ENCODE measurements at places on chromosomes 2 and 18.

DNA sequence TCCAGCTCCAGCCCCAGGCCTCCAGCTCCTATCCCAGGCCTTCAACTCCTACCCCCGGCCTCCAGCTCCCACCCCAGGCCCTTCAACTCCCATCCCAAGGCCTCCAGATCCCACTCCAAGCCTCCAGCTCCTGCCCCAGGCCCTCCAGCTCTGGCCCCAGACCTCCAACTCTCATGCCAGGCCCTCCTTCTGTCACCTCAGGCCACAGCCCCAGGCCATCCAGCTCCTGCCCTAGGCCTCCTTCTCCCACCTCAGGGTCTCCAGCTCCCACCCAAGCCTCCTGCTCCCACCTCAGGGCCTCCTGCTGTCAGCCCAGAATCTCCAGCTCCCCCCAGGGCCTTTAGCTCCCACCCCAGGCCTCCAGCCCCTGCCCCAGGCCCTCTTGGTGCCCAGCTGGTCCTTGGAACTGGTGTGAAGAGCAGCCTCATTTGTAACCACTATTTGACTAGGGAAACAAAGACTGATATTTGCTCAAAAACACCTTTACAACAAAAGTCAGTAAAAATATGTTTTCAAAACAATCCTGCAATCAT, 67.8 kb upstream of the SALL3 start:
- DNase-seq = no peak

DNA sequence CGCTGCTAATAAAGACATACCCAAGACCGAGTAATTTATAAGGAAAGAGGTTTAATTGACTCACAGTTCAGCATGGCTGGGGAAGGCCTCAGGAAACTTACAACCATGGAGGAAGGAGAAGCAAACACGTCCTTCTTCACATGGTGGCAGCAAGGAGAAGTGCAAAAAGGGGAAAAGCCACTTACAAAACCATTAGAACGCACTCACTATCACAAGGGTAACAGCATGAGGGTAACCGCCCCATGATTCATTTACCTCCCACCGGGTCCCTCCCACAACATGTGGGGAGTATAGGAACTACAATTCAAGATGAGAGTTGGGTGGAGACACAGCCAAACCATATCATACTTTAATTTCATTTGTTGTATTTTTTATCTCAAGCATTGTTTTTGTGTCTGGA, 67.5 kb downstream of the ATP9B start:
- no peak for DNase-seq

DNA sequence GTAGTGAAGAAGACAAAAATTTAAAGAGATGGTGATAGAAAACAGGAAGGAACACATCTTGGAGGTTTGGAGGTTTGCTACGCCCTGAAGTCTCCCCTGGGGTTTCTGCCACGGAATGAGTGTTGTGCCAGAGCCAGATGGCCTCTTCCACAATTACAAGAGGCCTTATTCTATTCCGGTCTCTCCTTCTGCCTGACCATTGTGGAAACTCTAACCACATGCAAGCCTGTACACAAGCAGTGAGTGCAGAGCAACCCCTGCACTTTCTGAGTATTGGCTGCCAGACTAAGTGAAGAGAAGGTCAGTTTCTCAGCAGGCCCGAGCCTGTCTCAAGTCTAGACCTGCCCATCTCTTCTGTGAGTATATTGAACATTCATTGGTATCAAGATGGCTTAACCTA, 22.7 kb upstream of the MYO1B start:
- DNase-seq = no peak

- DNase-seq = no peak
Measured at GRCh38 chr2:34991508-34992274, 1363.9 kb upstream of the CRIM1 start.

DNA sequence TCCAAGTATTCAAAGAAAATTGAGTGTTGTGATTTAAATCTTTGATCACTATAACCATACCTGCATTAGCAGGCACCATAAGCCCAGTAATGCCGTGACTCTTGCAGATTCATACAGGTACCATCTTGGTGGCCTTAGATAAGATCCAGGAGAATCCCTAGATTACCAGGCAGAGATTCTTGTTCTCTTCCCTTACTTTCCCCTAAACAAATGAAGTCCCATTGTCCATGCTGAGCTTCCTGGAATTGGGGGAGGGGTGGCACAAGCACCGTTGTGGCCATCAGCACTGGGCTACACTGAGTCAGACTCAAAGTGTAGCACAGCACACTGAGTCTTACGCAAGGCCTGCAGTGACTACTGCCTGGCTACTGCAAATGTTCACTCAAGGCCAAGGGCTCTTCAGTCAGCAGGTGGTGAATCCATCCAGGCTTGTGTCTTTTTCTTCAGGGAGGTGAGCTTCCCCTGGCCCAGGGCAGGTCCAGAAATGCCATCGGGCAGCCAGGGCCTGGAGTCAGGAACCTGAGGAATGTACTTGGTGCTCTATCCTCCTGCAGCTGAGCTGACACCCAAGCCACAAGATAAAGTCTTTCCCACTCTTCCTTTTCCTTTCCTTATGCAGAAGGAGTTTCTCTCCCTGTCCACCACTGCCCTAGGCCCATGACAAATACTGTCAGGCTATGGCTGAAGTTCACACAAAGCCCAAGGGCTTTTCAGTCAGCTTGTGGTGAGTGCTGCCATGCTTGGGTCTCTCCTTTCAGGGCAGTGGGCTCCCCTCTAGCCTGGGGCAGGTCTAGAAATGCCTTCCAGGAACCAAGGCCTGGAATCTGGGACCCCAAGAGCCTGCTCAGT, 52.6 kb downstream of the CD28 start:
- DNase-seq = no peak

- no peak for DNase-seq
Measured at GRCh38 chr18:50630895-50631294, 71.0 kb downstream of the MAPK4 start.

- no peak for DNase-seq
Measured at GRCh38 chr2:231256494-231256893, 58.1 kb downstream of the ARMC9 start.

DNA sequence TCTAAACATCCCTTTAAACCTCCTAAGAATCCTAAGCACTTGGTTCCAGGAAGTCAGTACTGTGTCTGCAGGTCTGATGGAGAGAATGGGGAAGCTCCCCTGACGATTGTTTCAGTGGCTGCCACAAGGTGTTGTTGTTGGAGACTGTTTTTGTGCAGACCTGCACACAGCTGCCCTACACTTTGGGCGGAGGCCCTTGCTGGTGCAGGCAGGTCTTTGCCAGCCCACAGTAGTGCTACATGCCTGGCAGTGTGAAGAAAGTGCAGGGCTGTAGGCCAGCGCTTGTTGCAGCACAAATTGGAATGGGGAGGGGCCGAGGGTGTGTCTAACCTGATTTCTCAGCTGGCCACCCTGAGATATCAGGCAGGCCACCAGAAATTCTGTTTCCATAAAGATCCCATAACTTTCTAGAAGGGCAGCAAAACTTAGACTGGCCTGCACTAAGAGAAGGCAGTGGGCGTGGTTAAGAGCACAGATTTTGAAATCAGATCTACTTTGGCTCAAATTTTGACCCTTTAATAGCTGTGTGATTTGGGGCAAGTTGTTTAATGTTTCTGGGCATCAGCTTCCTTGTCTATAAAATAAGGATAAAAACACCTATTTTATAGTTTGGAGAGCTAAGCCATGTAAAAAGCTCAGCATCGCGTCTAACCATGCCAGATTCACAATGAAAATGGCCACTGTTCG, 83.7 kb upstream of the SLC1A4 start:
- no peak for DNase-seq

- DNase-seq = no peak
Measured at GRCh38 chr2:120683081-120683480, 52.6 kb upstream of the GLI2 start.

- no peak for DNase-seq
Measured at GRCh38 chr18:7757175-7757574, 190.1 kb downstream of the PTPRM start.

- no peak for DNase-seq
Measured at GRCh38 chr18:3607309-3608098, 157.5 kb downstream of the TGIF1 start.

DNA sequence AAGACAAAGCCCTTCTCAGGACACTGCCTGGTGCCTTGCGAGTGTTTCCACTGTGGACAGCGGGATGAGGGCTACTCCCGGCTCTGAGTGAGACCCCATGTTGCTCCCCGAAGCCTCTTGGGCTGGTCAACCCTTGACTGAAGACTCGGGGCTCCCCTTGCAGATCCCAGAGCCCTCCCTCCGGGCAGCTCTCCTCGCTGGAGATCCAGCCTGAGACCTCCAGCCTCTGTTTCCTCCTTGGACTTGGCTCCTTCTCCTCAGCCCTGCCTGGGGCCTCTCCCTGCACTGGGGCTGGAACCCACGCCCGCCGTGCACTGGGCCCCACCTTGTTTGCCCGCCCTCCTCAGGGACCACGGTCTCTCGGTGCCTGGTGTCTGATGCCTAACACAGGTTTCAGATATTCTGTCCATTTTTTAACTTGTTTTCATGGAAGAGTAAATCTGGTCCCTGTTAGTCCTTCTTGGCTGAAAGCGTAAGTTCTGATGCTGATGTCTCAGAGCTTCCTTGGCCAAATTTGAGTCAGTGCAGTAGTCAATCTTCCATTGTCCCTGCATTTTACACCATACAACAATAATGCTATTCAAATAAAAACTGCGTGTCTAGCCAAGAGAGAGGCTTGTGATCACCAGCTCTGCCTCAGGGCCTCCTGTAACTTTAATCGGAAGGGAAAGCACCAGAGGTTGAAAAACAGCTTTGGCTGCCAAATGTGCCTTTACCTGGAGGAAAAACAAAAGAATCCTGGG, 139.3 kb upstream of the CTDP1 start:
- DNase-seq = no peak

- no peak for DNase-seq
Measured at GRCh38 chr18:31498574-31499524, 872 bp downstream of the DSG2 start.

DNA sequence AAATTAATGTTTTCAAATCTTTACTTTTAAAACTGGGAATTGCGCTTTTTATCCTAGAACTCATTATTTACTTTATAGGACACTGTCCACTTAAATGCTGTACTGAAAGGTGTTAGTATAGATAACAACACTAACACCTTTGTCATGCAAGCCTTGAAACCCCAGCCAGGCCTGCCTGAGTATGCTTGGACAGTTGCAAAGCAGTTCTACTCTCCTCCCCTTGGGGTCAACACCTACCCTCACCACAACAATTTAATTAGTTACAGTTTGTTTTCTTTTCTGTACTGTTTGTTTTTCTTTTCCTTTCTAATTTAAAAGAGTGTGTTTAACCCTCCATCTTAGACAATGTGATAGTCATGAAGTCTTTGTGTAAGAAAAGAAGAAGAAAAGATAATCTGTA, 18.9 kb upstream of the FAM98A start:
- DNase-seq = no peak

GRCh38 chr2:164934401-164935117, 20.8 kb downstream of the SLC38A11 start:
- DNase-seq = no peak

DNA sequence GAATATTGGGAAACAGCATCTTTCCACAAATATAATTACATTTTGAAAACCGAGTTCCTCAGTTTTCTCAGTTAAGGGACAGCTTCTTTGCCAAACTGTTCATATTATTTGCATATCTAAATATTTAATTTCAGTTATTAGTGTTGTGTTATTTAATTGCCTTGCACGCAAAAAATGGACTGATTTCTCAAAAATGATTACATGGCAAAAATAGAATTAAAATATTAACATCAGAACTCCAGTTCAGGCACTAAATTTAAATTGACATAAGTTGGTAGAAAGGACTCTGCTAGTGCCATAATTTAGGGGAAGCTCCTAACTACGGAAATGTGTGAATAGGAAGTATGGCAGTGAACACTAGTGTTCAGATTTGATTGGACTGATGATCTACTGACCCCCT, 209.6 kb downstream of the PARD3B start:
- DNase-seq = no peak

DNA sequence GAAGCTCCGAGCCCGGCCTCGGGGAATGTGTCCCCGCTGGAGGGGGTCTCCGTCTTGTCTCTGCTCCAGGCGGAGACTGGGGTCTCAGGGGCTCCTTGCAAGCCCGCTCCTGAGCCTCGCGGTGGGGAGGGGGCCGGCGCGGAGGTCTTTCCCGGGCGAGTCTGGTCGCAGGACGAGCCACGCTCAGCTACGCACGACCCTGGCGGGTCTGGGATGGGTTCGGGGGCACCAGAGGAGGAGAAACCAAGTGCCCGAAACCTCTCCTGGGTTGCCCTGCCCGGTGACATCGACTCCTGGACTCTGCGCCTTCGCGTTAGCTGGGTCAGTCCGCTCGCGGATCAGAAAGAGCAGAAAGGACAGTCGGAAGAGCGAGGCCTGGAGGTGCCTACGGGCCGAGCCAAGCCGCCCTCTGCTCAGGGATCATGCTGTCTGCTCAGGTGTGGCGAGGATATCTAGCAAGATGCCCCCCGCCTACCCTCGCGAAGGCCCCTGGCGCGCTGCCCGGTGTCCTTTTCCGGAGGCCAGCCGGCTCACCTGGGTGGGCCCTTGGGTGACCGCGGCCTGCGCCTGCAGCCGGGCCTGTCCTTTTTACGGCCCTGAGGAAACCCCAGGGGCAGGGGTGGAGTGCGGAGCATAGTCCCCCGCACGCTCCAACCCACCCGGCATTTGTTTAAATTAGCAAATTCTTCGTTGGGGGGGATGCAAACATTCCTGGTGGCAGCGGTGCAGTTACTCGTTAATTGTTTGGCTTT, 58.7 kb downstream of the SNORC start:
- no peak for DNase-seq

DNA sequence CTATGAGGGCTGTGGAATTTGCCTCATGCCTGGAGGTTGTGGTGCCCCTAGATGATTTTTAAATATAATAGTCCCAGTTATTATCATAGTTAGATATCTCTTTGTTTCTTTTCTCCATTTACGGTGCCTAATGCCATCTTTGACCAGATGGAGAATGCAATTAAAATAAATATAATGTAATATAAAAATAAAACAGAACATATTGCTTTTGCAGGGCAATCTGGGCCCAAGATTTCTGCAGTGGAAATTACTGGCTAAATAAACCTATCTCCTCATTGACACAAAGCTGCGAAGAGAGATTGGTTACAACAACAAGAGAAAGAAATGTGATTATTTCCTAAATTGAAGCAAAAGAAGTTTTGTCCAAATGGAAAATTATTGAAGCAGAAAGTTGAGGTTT, 51.8 kb downstream of the CPO start:
- DNase-seq = no peak

DNA sequence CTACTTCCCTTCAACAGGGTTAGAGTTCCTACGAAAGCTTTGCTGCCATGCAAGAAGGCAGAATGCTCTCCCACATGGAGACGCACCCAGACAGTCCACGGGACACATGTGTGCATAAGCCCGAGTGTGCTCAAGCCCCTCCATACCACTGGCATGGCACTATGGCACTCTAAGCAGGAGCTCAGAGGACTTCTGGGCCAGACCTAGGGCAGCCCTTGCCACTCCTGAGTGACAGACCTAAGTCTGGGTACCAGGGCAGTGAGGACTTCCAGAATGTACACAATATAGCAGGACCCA, 11.4 kb upstream of the ARID5A start:
- DNase-seq = no peak

- no peak for DNase-seq
Measured at GRCh38 chr2:234932591-234933168, 19.1 kb upstream of the SH3BP4 start.
